ENCODE measurements at places on chromosomes 5 and 9. TPM values are rescaled to one million over a fixed set of nuclear protein-coding genes. Genes with fewer than 3 reads are reported as not detected.

The PALM2AKAP2 gene
- 3.7 TPM for polyA plus RNA-seq

The LECT2 gene
- polyA plus RNA-seq = not detected

The ORM2 gene
- not detected for polyA plus RNA-seq

The RASGEF1C gene
- not detected for polyA plus RNA-seq

The FAM221B gene
- polyA plus RNA-seq = not detected

The SPATA31E1 gene
- not detected for polyA plus RNA-seq

The PKD2L2 gene
- not detected for polyA plus RNA-seq

The SLC34A3 gene
- not detected for polyA plus RNA-seq

- peak; percentile 50 for DNase-seq
These were observed 31.6 kb downstream of the ANXA2R start for GRCh38 chr5:43008363-43009153.

DNA sequence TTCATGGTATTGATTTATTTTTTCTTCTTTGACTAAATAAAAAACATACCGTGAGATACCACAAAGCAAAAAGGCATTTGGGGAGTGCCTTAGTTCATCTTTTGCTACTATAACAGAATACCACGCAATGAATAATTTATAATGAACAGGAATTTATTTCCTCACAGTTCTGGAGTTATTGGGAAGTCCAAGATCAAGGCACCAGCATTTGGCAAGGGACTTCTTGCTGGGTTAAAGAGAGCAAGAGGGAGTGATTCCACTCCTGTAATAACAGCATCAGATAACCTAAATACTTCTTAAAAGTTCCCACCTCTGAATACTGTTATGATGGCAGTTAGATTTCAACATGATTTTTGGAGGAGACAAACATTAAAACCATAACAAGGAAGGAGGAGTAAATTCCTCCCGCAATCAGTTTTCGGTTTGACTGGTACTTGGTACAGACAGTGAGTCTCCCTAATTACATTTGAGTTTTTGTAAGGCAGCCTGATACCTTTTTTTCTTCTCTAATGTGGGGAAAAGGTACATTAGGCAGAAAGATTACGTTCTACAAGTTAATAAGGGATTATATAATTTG lies 8.8 kb upstream of the OMD start:
- no peak for DNase-seq

- DNase-seq = no peak
These were observed 516.1 kb downstream of the LRRC70 start for GRCh38 chr5:63094730-63095129.

DNA sequence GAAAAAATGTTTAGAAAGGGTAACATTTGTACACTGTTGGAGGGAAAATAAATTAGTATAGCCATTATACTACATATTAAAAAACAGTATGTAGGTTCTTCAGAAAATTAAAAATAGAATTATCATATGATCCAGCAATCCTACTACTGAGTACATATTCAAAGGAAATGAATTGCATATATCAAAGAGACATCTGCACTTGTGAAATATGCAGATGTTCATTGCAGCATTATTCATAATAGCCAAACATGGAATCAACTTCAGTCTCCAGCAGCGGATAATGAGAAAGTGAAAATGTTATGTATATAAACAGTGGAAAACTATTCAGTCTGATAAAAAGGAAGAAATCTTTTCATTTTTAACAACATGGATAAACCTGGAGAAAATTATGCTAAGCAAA lies 695.5 kb downstream of the SLCO4C1 start:
- DNase-seq = no peak

DNA sequence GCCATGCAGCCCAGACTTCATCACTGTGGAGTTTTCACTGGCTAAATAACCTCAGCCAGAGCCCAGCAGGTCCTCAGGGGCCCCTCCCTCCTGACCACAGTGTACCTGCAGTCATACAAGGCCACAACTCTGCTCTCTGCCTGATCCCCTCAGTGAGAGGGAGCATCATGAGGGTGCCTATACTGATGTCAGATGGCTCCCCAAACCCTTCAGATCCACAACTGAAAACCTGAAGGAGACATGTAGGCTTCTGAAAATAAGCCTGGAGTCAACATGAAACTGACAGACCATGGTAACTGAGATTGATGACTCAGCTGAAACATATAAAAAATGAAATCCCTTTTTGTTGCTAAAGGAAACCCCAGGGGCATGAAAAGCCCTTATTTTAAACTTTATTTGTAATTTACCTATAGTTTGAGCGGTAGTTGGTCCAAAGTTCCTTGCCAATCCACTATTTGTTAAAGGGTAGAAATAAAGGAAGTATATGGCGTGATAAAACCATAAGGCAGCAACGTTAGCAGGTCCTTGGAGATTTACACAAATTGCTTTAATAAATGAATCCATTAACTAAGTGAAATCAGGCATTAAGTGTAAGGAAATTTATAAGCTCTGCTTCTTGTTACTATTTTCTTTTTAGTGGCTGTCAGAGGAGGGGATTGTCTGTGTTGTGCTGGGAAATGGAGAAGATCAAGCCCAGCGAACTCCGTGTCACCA lies 68.3 kb downstream of the FGF1 start:
- no peak for DNase-seq
